ENCODE measurements at places on chromosomes 4 and X. TPM values are rescaled to one million over a fixed set of nuclear protein-coding genes. Genes with fewer than 3 reads are reported as not detected.

KLHL4 gene
- total RNA-seq = 2.0 TPM

- no peak for DNase-seq
- no peaks in the 10 kb centered on the region for H3K36me3 ChIP-seq
- peaks cover 48% of the 10 kb centered on the region for H3K4me1 ChIP-seq
- no peak overlapping the region for H3K4me3 ChIP-seq
- H3K27me3 ChIP-seq = no peaks in the 10 kb centered on the region
- H3K27ac ChIP-seq = no peak overlapping the region
Observed at GRCh38 chr4:118967393-118967792, 78.7 kb downstream of the SYNPO2 start.

DNA sequence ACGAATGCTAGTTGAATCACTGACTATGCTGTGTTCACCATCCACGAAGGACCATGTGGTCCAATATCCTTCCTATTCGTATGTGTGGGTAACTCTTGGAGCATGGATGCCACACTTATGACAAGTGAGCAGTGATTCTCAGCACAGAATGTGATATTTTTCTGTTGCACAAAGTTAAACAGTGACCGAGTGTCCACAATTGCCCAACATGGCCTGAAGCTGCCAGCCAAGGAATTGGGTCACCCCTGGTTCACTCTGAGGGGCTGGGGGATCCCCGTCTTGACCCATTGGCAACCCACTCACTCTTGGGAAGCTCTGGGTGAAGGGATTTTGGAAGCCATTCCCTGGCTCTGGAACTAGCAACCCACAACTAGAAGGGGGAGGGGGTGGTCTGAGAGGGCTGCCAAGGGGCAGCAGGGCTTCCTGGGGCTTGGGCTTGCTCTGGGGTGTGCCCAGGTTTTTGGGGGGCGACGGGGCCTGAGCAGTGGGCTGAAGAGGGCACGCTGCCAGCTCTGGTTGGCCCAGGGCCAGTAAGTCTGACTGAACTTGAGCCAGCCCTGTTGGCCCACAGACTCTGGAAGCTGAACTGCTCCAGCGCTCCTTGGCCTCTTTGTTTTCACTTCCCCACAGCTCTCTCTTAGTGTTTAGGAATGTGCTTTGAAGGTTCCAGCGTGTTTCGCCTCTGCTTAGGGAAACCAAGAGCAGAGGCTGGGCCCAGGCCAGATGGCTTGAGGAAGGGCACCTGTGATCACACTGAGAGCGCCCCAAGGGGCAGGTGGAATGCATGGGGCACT lies 43.1 kb upstream of the BCOR start:
- no peak for DNase-seq
- no peaks in the 10 kb centered on the region for H3K27me3 ChIP-seq

DNA sequence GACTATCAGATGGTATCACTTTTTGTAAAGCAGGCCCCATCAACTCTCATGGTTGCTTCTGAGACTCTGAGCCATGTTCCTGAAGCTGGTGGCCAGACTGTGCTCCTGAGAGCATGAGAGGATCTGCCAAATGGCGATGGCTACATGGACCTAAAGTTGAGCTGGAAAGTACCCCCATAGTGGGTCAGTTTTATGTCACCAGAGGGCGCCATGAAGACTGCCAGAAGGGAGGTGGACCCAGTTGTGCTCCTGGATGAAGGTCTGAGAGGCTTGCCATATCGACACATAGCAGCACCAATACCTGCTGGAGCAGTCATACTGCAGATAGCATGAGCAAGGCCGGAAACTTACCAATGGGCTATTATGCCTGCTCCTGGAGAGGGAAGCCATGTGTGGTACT lies 105.7 kb downstream of the SLITRK2 start:
- no peak overlapping the region for H3K4me3 ChIP-seq
- H3K4me1 ChIP-seq = no peaks in the 10 kb centered on the region
- H3K27ac ChIP-seq = no peak overlapping the region
- no peaks in the 10 kb centered on the region for H3K27me3 ChIP-seq
- no peaks in the 10 kb centered on the region for H3K36me3 ChIP-seq
- no peak for DNase-seq

- H3K27ac ChIP-seq = no peak overlapping the region
- peaks cover 12% of the 10 kb centered on the region for H3K4me1 ChIP-seq
- H3K36me3 ChIP-seq = no peaks in the 10 kb centered on the region
- H3K27me3 ChIP-seq = peaks cover 11% of the 10 kb centered on the region
Observed at GRCh38 chr4:7238300-7238960, 46.1 kb downstream of the SORCS2 start.

GRCh38 chrX:130851569-130851968 lies 51.4 kb downstream of the ENOX2 start:
- H3K36me3 ChIP-seq = peaks cover 3% of the 10 kb centered on the region
- no peaks in the 10 kb centered on the region for H3K4me1 ChIP-seq
- no peaks in the 10 kb centered on the region for H3K27me3 ChIP-seq
- DNase-seq = no peak

GRCh38 chr4:139719381-139720101 lies 53.9 kb downstream of the MGST2 start:
- no peak for DNase-seq
- H3K4me3 ChIP-seq = no peak overlapping the region
- no peaks in the 10 kb centered on the region for H3K27me3 ChIP-seq
